PC-9 (cell line): ENCODE measurements at places on chromosomes 16 and 17.

DNA sequence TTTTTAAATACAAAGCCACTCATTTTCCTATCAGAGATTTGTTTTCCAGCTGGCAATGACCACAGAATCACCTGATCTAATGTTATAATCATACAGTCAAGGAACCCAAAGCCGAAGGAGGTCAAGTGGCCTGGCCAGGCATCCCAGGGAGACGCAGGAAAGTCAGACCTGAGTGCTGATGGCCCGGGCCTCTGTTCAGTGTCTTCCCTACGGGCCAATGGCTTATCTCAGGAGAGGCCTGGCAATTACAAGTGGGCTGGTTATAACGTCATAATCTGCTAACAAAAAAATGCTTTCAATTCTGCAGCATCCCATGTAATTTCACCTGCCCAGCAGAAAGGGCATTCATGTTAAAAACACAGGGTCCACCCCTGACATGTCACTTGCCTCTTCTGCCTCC lies 43.5 kb downstream of the ARHGAP17 start:
- no peak for DNase-seq

- DNase-seq = no peak
These were observed 133.1 kb downstream of the ANKRD11 start for GRCh38 chr16:89357055-89357816.

GRCh38 chr17:39929646-39930407 lies 2.3 kb downstream of the LRRC3C start:
- peak; percentile 93 for DNase-seq

DNA sequence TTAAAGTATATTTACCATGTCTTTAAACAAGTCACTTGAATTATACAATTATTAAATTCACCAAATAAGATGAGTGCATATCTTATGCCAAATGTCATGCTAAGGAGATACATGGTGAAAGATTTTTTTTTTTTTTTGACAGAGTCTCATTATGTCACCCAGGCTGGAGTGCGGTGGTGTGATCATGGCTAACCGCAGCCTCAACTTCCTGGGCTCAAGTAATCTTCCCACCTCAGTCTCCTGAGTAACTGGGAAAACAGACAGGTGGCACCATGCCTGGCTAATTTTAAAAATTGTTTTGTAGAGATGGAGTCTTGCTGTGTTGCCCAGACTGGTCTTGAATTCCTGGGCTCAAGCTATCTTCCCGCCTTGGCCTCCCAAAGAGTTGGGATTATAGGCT lies 149.0 kb upstream of the GOT2 start:
- no peak for DNase-seq

GRCh38 chr16:63442246-63442645 lies 1406.0 kb upstream of the CDH8 start:
- no peak for DNase-seq
